ENCODE measurements at places on chromosomes 1 and 21. TPM values are rescaled to one million over a fixed set of nuclear protein-coding genes. Genes with fewer than 3 reads are reported as not detected.

DNA sequence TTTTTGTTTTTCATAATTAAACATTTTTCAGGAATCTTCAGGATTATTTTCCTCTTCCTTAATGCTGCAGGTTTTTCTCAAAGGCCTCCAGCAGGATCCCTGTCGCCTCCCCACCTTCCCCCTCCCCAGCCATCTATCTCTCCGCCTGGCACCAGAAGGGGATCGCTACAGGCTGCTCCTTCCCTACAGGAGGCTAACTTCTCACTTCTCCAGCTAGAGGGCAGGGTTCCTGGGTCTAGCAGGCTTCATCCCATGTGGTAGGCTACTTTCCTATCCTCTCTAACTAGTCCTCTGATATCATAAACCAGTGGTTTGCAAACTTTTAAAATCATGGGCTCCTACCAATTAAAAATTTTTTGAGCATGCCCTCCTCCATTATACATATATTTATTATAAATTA lies 104.1 kb downstream of the KCNN3 start:
- no peaks in the 10 kb centered on the region for H3K27me3 ChIP-seq
- H3K4me3 ChIP-seq: no peak overlapping the region
- no peak for DNase-seq
- H3K4me1 ChIP-seq: no peaks in the 10 kb centered on the region
- H3K27ac ChIP-seq: no peak overlapping the region

- no peak overlapping the region for H3K27ac ChIP-seq
- no peak for DNase-seq
- no peak overlapping the region for H3K4me3 ChIP-seq
- H3K27me3 ChIP-seq: no peaks in the 10 kb centered on the region
- H3K36me3 ChIP-seq: peaks cover 68% of the 10 kb centered on the region
- peaks cover 14% of the 10 kb centered on the region for H3K4me1 ChIP-seq
Measured at GRCh38 chr1:8360493-8361197, 42.7 kb downstream of the SLC45A1 start.

The TMEM82 gene
- total RNA-seq: 5.6 TPM

DNA sequence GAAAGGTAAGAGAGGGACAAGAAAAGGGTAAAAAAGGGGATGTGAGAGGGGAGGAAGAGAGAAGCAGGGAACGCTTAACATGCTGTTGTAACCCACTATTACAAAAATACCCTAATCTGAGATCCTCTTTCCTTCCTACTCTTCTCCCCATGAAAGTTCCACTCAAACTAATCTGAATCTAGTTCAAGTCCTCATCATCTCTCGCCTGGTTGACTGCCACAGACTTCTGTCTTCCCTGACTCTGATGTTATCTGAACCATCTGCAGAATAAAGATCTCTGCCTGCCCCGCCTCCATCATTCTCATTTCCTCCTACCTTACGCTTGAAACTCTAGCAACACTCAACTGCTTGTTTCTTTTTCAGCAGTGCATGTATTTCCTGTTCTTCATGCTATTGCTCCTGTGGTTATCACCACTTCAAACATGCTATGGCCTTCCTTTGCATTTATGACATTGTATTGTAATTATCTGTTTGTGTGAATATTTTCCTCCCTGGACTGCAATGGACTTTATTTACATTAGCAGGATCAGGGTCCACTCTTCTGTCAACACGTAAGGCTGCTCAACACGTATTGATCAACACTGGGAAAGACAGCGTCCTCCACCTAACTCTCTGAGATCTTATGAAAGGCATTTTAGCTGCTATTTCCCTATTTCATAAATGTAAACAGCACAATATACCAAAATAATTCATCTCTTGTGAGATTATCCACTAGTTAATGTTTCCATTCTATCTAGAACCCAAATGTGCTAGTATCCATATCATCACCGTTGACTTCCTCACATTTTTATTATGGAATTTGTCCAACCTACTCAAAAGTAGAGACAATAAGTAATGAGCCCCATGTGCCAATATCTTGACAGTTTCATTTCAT lies 215.5 kb upstream of the USP25 start:
- H3K27ac ChIP-seq: no peak overlapping the region
- H3K36me3 ChIP-seq: no peaks in the 10 kb centered on the region
- peaks cover 8% of the 10 kb centered on the region for H3K4me1 ChIP-seq
- H3K4me3 ChIP-seq: no peak overlapping the region

The NR1I3 gene
- 52.3 TPM for total RNA-seq

DNA sequence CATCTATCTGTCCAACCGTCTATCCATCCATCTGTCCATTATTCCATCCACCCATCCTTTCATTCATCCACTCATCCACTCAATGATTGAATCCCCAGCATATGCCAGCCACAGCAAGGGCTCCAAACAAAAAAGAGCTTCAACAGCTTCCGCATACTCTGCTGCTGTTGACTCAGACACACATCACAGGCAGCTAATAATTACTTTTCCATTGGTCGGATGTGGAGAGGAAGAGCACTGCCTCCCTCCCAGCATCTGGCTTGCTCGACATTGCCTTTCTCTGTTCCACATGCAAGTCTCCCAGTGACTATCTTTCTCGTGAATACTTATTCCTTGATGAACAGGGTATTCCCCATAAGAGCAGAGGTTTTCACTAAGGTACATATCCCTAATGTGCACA lies 176.5 kb downstream of the HIVEP3 start:
- H3K4me3 ChIP-seq: no peak overlapping the region
- peaks cover 5% of the 10 kb centered on the region for H3K4me1 ChIP-seq
- no peak for DNase-seq
- H3K36me3 ChIP-seq: no peaks in the 10 kb centered on the region
- H3K27me3 ChIP-seq: no peaks in the 10 kb centered on the region
- H3K27ac ChIP-seq: no peak overlapping the region

GRCh38 chr1:109765483-109765815 lies 1.7 kb upstream of the EPS8L3 start:
- H3K36me3 ChIP-seq: no peaks in the 10 kb centered on the region
- DNase-seq: no peak

DNA sequence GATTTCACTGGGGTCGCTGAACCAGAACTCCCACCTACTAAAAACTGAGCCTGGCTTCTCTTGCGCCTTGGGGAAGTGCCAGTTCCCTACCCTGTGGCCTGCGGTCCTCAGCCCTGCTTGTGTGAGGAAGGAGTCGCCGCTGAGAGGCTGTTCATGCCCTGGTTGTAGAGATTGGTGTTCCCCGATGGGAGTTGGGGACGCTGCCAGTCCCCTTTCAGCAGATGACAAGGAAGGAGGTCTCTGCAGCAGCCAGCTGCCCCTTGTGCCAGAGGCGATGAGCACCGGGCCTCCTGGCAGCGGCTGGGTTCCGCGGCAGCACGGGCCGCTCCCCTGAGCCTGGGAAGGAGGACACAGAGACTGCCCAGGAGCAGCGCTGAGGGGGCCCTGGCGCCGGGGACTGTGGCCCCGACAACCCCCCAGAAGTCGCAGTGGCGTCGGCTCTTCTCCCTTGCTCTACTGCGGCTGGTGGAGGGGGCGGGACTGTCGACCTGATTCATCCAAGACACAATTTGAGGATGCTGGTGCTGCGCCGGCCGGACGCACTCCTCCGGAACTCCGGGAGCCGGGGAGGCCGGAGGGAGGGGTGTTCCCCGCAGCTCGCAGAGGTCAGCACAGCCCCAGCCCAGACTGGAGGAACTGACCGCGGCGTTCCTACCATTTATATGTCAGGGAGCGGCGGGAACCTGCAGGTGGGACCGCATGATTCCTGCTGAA lies 12.0 kb upstream of the ADORA3 start:
- H3K27me3 ChIP-seq: no peaks in the 10 kb centered on the region
- no peak for DNase-seq
- H3K4me3 ChIP-seq: peak overlapping the region; percentile 9
- peak overlapping the region; percentile 77 for H3K27ac ChIP-seq
- no peaks in the 10 kb centered on the region for H3K36me3 ChIP-seq
- peaks cover 3% of the 10 kb centered on the region for H3K4me1 ChIP-seq

The MCOLN2 gene
- 0.28 TPM for total RNA-seq

DNA sequence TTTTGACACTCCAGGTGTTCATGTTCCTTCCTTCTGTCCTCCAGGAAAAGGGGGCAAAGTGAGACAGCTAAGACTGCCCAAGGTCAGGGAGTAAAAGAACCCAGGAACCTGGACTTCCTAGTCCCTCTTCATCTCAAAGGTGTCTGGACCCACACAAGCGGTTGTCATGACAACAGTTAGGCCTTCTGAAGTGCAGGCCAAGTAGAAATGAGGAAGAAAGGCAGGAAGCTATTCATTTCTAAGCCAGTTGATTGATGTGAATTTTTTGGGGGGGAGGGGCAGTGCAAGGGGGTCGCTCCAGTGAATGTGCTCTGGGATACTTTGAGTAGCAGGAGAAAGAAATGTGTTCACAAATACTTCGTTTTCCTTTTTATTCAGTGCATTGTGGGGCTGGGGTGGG lies 114.3 kb downstream of the NAV1 start:
- no peak overlapping the region for H3K27ac ChIP-seq
- DNase-seq: no peak
- H3K4me3 ChIP-seq: no peak overlapping the region
- H3K4me1 ChIP-seq: peaks cover 20% of the 10 kb centered on the region
- no peaks in the 10 kb centered on the region for H3K27me3 ChIP-seq
- H3K36me3 ChIP-seq: no peaks in the 10 kb centered on the region
